ENCODE measurements at places on chromosomes 16 and 17.
A peak's percentile ranks its signal among the peaks of the same experiment; 100 is the strongest.

DNA sequence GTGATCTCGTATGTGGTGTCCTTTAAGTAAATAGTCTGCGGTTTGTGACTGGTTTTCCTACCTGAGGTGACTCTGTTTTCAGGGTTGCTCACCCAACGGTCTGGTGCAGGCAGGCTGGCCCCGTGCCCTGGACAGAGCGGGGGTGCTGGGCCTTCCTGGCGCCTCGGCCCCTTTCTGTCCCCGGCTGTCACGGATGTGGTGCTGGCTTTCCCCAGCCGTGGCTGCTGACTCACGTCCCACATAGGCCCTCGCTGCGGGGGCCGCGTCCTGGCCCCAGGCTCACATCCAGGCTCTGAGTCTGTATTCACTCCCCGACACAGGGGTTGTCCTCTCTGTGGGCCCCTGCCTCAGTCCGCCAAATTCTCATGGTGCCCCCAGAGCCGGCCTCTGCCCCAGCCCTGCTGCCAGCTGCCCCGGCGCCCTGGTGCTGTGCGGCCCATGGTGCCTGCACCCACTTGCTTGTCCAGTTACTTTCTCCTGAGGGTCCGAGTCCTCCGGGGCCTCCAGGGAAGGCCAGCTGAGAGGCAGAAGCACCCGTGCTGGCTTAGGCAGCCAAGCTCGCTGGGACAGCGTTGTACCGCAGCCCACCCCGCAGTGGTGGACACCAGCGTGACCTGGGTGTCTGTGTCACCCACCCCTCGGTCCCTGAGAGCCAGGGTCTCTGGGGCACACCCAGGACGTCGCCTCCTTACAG, 5.9 kb downstream of the CHMP6 start:
- DNase-seq: no peak

GRCh38 chr17:34561328-34561727, 18.1 kb upstream of the TMEM132E start:
- no peak for DNase-seq

DNA sequence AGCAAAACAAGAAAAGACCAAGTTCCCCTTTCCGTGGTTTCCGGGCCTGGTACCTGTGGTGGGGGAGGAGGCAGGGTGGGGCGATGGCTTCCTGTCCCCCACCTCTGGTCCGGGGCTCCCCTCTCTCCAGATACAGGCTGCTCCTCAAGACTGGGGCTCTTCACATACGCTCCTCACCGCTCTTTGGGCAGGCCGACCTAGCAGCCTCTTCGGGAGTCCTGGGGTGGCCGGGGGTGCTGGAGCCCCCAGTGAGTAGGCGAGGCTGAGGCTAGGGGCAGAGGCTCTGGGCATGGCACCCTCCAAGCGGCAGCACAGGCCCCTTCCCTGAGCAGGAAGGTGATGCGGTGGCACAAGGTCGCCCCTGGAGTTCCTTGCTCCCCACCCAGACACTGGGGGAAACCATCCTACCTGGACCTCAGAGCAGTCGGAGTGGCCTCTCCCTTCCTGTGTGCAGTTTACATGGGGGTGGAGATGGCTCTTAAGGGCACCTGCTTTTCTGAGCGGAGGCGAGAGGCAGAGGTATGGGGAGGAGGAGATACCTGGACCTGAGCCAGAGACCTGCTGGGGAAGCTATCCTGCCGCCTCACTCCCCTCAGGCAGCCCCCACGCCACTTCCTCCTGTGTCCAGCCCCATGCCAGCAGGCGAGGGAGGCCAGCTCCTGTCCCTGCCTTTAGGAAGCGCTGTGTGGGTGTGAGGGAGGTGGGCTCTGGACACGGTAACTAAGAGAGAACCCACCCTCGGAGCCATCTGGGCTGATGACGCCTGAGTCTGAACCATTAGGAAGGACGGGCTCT, 891 bp downstream of the CORO1A start:
- DNase-seq: peak; percentile 91

DNA sequence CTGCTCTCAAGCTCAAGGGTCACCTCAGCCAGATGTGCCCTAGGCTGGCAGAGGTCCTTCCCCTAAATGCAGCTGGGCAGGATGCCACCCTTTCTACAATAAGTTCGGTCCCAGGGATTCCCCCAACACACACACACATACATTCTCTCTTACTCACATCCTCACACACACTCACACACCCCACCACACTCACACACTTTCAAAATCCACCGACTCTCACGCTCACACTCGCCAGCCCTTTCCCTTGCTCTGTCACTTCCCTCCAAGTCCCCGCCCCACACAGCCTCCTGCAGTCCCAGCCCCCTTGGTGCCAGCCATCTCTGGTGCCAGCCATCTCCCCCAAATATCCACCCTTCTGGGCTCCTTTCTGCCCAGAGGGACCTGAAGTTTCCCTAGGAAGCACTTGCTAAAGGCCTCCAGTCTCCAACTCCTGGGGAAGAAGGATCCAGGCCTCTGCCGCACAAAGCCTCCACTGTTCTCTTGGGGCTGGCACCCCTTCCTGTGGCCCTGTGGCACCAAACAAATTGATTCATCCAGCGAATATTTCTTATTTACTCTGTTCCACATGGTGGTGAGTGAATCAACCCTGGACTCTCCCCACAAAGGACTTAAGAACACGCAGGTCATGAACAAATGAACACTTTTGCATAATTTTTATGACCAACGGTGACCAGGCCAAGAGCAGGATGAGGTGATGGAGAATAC, 3.8 kb upstream of the USP36 start:
- no peak for DNase-seq

GRCh38 chr17:81631482-81631881, 5.4 kb downstream of the NPLOC4 start:
- no peak for DNase-seq

- no peak for DNase-seq
Measured at GRCh38 chr17:12953156-12953555, 64.7 kb downstream of the ELAC2 start.

DNA sequence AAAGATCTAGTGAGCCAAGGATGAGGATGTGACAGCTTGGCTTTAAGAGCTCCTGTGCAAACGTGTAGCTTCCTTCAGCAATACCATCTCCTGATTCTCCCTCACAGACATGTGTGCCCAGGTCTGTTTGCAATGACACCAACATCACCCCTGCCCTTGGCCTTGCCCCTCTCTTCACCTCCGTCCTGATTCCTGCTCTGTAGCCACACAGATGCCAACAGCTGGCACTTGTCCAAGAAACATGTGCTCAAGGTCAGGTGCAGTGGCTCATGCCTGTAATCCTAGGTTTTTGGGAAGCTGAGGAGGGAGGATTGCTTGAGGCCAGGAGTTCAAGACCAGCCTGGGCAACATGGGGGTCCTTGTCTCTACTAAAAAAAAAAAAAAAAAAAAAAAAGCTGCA, 103.8 kb upstream of the CRHR1 start:
- no peak for DNase-seq

- no peak for DNase-seq
Measured at GRCh38 chr16:86124321-86124720, 225.4 kb downstream of the IRF8 start.

DNA sequence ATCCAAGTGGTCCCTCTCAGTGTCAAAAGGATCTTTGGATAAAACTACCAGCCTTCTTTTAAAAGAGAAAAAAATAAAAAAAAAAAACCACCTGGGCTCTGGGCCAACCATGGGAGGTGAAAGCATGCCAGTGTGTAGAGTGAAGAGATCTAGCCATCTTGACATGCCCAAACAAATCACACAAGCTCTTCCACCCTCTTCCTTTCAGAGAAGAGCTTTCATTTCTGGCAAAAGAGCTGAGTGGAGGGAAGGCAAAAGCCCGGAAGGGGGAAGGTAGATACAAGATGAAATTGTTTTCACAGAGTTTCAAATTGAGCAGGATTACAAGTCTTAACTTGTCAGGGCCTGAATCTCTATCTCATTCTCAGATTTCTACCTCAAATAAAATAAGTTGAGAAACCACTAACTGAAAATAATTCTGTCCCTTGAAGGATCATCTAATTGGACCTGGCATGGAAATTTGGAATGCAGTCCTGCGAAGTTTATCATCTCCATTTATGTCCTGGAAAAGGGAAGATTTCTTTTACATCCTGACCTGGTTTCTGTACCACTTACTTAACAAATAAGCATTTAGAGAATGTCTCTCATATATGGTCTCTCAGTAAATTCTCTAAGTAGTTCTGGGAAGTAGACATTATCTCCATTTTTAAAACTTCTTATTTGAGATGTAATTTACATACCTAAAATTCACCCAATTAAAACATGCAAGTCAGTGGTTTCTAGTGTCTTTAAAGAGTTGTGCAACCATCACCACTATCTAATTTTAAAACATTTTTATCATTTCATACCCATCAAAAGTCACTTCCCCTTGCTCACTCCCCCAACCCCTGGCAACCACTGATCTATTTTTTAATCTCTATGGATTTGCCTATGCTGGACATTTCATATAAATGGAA, 93.7 kb downstream of the TANGO6 start:
- no peak for DNase-seq

DNA sequence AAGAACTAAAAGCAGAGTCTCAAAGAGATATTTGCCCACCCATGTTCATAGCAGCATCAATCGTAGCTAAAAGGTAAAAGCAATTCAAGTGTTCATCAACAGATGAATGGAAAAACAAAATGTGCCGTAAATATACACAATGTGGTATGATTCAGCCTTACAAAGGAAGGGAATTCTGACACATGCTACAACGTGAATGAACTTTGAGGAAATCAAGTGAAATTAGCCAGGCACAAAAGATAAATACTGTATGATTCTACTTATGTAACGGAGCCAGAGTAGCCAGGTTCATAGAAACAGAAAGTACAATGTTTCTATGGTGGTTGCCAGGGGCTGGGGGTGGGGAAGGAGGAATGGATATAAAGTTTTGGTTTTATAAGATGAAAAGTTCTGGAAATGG, 57.8 kb upstream of the IL34 start:
- no peak for DNase-seq

- no peak for DNase-seq
Measured at GRCh38 chr16:79062821-79063220, 537.7 kb downstream of the MAF start.

GRCh38 chr17:83199500-83200201, 120.2 kb downstream of the METRNL start:
- DNase-seq: peak; percentile 44

DNA sequence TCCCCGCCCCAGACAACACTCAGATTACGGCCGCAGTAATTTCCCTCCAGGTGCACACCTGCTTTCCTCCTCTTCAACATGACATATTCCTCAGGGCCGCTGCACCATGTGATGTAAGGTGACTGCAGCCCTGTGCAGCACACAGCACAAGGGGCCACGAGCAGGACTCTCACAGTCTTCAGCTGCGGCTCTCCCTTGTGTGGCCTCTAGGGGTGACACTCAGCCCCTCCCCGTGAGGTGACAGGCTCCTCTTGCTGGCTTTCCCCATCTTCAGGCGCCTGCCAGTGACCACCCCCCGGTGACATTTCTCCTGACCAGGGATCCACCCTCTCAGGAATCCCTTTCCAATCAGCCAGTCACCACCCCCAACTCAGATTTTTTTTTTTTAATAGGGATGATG, 31.3 kb upstream of the ABCC3 start:
- no peak for DNase-seq

DNA sequence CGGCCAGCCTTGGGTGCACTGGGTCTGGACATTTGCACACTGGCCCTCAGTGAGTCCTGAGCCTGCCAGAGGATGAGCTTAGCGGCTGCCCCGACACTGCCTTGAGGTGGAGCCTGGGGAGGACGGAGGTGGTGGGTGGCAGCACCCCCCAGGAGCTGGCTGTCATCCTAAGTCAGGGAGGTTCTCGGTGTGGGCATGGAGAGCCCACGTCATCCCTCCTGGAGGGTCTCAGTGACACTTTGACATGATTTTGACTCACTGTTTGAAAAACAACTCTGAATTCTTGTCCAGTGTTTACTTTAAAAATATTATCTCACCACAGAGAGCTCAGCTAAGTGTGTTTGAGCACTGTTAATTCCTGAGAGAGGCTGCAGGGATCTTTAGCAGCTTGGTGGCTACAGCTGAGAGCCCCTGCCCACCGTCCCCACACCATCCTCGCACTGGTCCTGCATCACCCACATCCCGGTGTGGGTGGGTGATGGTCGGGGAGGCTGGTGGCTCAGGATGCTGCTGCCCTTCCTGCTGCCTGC, 63.1 kb downstream of the BANP start:
- no peak for DNase-seq

DNA sequence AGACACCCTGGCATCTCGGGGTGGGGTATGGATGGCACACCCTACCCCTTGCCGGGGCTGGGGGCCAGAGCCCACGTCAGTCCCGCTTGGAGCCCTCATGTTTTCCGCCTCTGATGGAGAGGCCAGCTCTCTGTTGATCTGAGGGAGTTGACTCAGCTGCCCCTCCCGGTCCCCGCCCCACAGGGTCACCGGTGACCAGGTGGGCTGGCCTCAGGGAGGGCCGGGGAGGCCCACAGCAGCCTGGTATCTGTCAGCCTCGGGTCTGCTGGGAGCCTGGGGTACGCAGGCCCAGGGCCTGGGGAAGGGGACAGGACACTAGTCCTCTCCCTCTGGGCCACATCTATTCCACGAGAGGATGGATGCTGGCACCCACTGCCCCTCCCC, 109.5 kb upstream of the CIBAR2 start:
- DNase-seq: no peak

DNA sequence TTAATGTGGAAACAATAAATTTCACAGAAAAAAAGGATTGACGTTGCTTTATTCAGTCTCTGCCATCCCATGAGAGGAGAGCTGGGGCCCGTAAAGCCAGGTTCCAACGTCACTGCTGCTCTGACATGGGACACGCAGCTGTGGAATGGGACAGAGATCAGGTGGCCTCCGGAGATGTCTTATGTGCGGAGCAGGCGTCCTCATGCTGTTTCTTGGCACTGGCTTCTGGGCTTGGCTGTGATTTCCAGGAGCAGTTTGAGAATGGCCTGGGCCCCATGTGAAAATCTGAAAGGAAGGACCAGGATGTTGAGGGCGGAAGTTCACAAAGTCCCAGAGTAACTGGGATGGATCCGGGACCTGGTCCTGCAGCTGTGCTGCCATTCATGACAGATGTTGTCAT, 32.4 kb downstream of the NDEL1 start:
- DNase-seq: no peak

DNA sequence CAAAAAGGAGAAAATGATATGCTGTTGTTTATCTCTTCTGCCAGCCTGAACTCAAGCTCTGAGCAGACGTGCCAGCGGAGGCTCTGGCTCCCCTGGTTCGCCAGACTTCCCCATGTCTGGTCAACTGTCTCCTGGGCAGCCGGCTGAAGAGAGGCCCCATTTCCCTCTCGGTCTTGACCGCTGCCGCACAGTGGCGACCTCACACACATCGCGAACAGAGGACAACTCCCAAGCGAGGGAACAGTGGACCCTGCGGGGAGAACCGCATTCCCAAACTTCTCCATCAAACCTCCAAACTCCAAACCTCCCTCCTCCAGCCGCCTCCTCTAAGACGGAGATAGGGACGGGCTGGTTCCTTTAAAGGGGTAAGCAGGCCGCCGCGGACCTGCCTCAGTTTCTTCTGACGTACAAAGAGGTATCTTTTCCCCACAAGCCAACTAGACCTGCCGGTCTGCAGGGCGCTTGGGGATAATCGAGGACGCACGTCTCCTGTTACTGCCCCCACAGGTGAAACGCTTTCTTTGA, 24.9 kb upstream of the RFFL start:
- DNase-seq: no peak

DNA sequence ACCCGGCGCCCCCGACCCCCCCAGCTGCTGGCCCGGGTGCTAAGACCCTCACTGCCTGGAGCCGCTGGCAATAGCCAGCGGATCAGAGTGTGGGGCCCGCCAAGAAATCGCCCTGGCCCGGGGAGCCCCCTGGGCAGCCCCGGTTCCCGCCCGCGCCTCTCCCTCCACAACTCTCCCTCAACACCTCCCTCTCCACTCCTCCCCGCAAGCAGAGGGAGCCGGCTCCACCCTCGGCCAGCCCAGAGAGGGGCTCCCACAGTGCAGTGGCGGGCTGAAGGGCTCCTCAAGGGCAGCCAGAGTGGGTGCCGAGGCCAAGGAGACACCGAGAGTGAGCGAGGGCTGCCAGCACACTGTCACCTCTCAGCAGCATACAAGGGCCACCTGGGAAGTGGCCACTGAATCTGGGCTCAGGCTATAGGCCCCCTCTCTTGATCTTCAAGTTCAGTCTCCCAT, 385.5 kb downstream of the SEC14L1 start:
- DNase-seq: no peak
